ENCODE measurements at places on chromosomes 2 and 18.
A peak's percentile ranks its signal among the peaks of the same experiment; 100 is the strongest.

GRCh38 chr18:24006712-24007313, 7.7 kb upstream of the TTC39C start:
- DNase-seq: no peak

DNA sequence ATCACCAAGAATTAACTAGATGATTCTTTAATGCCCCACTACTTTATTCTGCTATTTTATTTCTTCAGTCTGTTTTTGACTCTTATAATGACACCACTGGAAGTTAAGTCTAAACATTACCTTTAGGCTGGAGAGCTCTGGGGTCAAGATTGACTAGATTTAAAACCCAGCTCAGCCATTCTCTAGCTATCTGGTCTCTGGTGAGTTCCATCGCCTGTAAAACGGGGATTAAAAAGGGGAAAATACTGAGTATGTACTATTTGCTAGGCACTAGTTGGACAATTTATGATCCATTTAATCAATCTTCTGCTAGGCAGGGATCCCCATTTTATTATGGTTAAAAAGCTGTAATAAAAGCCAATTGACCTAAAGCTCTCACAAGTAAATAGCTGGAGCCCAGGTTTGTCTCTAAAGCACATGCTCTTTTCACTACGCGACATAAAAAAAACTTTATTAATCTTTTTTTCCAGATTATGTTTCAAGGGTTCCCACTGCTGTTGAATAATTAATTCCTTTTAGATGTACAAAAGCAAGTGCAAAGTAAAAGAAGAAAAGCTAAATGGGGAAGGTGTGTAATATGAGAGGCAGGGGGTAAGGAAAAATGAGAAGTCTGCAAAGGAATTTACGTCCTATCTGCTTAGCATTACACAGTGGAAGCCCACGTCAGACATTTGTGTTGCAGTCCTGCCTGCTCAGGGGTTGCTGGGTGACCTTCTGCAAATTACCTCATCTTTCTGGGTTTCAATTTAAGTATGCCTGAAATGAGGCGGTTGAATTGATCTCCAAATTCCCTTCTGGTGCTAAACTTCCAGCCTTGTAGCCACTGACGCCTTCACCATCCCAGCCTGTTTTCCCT, 918 bp upstream of the NABP1 start:
- peak; percentile 31 for DNase-seq

DNA sequence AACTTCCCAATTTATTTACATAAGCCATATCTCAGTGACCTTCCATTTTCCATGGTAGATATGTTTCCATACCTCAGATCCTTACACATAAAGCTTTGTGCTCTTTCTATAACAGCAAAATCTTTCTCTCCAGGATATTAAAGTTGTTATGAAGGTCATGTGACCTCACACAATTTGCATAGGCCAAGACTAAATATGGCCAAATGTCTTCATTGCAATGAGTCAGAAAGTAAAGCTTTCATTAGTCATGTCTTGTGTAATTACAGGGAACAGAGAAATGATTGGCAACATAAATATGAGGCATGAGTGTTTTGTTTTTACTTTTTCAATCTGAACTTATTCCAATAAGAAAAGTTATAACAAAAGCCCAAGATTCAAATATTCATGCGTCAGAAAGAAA, 243.5 kb downstream of the ASXL3 start:
- no peak for DNase-seq

- no peak for DNase-seq
These were observed 137.6 kb upstream of the FN1 start for GRCh38 chr2:215573496-215573895.

GRCh38 chr2:230982126-230982525, 13.8 kb upstream of the SPATA3 start:
- no peak for DNase-seq

GRCh38 chr18:55927831-55928230, 339.8 kb upstream of the TCF4 start:
- no peak for DNase-seq

DNA sequence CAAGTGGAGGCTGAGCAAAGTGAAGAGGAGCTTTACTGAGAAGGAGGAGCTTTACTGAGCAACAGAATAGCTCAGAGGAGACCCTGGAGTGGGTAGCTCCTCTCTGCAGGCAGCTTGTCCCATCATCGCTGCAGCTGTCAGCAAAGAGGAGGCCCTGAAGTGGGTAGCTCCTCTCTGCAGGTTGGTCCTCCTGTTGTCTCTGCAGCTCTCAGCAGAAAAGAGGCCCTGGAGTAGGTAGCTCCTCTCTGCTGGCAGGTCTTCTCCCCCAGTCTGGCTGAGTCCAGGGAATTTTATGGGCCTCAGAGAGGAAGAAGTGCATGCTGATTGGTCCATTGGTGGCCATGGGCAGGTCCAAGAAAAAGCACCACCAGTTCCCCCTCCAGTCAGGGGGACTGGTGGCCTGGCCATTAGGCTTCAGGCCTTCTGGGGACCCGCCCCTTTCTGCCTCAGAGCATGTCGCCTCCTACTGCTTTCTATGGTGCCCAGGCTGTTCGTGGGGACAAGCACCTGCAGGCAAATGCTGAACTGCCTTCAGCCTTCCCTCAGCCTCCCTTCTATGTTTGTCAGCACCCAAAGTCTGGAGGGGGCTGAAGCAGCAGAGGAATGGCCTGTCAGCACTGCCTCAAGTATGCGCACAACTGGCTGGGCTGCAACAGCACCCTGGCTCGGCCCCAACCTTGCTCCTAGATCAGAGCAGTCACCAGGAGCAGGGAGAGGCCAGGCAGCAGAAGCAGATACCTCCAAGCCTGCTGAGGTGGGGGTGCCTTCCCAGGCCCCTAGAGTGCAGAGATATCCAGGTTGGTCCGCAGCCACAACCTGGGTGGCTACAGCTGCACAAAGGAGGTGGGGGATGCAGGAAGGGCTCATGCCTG, 5.9 kb downstream of the ZSCAN30 start:
- no peak for DNase-seq

- DNase-seq: no peak
These were observed 219.3 kb downstream of the SPP2 start for GRCh38 chr2:234269769-234270204.

GRCh38 chr18:75405351-75405750, 22.2 kb downstream of the SMIM21 start:
- no peak for DNase-seq

DNA sequence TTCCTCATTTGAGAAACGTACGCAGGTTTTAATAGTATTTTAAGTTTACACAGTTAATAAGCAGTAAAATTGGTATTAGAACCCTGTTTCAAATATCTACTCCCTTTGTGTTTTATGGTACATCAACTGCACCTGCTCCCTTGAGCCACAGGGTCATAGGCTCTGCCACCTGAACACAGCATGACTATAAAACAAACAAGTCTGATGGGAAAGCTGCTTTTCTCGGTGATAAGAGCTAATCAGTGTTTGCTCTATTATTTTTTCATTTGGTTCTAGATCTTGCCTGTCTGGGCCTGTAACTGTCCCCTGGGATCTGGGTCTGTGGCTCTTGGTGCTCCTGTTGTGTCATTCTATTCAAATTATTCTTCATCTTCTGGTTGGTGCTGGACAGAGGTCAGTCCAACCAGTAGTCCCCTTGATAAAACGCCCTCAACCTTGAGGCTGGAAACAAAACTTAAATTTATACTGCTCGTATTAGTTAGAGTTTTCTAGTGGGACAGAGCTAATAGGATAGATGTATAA, 314.8 kb upstream of the LRP1B start:
- DNase-seq: no peak

GRCh38 chr18:9827793-9828505, 57.8 kb upstream of the TXNDC2 start:
- DNase-seq: no peak

GRCh38 chr2:152064001-152064400, 34.8 kb downstream of the CACNB4 start:
- no peak for DNase-seq

DNA sequence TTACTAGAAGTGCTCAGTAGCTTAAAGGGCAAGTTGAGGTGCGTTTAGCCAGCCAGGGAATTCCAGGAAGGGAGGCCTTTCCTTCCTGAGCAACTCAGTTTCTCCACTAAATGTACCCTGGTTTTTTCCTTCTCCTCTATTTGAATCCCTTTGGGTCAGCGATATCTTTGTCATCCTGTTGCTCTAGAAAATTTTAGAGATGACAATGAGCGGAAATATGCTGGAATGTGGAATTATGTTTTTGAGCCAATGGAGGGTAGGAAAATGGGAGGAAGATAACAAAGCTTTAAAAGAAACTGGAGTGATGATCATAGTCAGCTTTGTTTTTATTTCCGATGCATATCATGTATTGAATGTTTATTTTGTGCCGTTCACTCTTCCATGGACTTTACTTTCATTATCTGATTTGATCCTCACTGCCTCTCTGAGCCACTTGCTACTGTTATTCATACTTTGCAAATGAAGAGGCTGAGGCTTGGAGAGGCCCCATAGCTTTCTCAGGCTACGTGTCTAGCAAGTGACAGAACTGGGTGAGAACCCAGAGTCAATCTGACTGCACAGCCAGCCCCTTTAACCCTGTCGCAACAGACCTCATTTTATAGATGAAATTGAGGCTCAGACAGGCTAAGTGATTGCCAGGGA, 67.3 kb downstream of the NTSR2 start:
- no peak for DNase-seq

DNA sequence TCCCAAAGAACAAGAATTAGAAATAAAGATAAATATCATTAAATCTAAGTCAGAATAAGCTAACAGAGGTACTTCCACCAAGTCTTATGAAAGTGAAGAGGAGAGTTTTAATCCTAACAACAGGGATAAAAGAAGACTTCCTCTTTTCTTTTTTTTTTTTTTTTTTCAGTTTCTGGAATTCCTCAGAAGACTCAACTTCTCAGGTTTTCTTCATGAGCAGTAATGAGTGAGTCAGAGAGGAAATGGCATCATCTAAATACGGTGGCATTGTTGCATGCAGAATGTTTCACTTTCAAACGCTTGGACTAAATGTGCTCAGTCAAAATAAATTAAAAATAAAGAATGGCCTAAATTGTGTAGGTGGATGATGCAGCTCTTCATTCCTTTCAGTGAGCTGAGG, 45.6 kb upstream of the ARHGAP15 start:
- DNase-seq: no peak

DNA sequence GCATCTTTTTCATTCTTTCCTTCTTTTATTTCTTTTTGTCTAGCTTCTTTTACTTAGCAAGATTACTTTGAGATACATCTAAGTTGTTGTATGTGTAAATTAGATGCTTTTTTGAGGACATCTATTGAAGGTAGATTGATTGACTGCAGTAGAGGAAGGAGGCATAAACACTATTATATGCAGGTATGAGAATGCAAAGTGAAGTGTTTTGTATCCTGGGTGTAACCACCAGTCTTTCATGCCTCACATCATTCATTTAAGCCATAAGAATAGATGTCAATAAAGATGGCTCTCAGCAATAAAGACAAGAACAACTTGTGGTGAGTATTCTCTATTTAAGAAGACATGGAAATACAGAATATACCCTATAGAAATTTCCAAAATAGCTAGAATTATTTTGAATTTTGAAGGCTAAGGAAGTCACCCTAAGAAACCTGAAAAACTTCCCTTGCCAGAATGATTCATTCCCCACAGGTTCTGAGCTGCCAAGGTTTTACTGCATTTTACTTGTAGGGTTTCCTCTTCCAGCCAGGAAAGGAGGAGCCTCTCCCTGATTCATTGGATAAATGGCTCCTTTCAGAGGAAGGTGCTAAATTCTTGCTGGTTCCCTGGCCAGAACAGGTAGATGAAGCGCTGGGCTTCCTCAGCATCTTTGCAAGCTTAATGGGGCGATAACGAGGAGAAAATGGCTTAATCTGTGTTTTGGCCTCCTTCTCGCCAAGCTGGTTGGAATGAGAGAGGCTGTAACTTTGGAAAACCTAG, 279.8 kb upstream of the SLC14A2 start:
- DNase-seq: no peak

DNA sequence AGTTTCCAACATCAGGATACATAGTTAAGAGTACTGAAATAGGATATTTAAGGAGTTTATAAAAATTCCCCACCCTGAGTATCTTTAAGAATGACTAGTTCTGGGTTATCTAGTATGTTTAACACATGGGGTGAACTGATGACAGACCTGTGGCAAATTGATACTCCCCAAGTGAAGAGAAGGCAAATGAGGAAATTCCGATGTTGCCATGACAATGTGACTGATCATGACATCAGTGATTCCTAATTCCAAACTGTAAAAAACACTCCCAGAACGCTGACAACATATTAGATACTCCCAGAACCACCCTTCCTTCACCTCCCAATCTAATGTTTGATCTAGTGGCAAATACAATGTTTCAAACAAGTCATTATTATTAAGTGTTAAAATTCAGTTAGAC, 77.6 kb downstream of the RBMS1 start:
- no peak for DNase-seq

DNA sequence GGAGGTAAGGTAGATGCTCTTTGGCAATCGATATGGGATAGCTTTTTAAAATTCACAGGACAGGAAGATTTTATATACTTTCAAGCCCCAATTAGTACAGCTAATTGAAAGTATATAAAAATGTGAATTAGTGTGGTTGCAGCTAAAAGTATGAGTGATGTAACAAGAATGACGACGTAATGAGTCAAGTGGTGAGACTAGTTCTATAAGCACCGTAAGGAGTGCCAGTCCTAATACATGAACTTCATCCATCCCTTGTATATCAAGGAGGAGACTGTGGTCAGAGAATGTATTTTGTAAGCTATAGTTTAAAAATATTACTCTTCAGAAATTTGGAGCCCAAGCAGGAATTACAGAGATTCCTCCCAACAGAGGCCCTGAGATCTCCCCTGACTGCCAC, 25.8 kb downstream of the DNAJC27 start:
- no peak for DNase-seq

DNA sequence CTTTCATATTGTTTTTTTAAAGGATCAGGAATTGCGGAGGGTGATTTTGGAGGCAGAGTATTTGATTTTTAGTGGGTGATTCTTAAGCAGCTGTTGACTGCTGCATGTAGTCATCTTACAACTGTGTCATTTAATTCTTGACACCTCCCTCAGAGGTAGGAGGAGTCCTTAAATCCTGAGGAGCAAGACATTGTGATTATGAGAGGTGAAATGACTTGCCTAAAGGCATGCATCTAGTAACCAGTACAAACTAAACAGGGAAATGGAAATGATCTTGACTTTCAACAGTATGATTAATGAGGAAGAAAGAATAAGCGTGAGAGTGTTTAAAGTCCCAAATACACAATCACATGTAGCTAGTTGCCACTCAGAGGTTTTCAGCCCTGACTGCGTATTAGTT, 440.7 kb downstream of the THSD7B start:
- no peak for DNase-seq

- no peak for DNase-seq
These were observed 427.3 kb downstream of the TSN start for GRCh38 chr2:122182616-122183355.

Data from T follicular helper cell (primary cell).